ENCODE measurements at places on chromosomes 2 and 18. TPM values are rescaled to one million over a fixed set of nuclear protein-coding genes. Genes with fewer than 3 reads are reported as not detected.
A peak's percentile ranks its signal among the peaks of the same experiment; 100 is the strongest.

- DNase-seq: no peak
Measured at GRCh38 chr2:46769809-46770208, 145.8 kb downstream of the MCFD2 start.

GRCh38 chr18:32337821-32338220 is 132.9 kb downstream of the GAREM1 start:
- no peak for DNase-seq

- DNase-seq: no peak
Measured at GRCh38 chr18:55252901-55253300, 293.6 kb upstream of the CCDC68 start.

- DNase-seq: peak; percentile 58
Measured at GRCh38 chr2:111121028-111121827, 514 bp downstream of the BCL2L11 start.

DNA sequence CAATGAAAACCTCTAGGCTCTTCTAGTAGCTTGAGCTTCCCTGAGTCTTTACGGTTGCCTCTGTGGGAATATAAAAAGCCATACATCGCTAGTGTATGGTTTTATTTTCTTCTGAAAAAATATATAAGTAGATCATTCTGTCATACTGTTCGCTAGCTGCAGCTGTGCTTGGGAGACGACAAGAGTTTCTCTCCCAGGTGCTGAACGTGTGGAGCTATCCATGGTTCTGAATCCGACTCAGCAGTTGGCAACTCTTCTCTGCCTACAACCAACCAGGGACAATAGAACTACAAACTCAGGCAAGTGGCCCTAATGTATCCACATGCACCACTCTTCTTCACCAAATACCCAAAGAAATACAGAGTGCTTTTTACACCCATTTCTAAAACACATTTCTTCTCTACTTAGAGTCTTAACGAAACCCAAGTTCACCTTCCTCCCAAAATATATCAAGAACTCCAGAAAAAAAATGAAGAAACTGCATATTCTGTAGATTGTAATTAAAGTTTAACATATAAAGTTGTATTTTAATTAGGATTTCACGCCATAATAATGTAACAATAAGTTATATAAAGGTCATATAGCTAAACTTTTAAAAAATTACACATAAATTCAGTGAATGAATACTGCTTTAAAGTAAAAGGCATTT is 2.2 kb upstream of the KCNH7 start:
- peak; percentile 57 for DNase-seq

- DNase-seq: no peak
Measured at GRCh38 chr18:46411191-46411828, 245.7 kb downstream of the LOXHD1 start.

GRCh38 chr2:105766300-105766866 is 21.7 kb downstream of the NCK2 start:
- DNase-seq: no peak

Gene SS18
- total RNA-seq: 18.5 TPM

GRCh38 chr18:6004683-6005082 is 109.4 kb upstream of the TMEM200C start:
- DNase-seq: no peak

Gene SLC5A7
- not detected for total RNA-seq

DNA sequence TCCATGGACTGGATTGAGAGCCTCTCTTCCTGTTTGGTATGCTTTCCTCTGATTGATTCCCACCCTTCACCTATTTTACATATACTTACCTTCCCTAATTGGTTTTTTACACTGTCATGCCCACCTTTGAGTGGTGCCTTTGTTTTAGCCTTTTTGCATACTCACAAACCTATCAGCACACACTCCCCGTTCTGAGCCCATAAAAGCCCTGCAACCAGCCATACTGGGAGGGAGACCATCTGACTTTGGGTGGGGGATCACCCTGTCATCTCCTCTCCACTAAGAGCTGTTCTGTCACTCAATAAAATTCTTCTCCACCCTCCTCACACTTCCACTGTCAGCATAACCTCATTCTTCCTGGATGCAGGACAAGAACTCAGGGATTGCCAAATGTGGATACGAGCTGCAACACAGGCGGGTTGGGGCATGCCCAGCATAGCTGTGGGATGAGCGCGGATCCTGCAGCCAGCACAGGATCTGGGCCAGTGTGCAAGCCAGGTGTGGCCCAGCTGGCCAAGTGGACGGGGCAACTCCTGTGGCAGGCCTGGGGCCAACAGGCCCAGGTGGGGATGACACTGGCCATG is 9.4 kb upstream of the MOB1A start:
- DNase-seq: no peak

- no peak for DNase-seq
Measured at GRCh38 chr2:172974762-172975161, 100.9 kb upstream of the MAP3K20 start.

Gene PPP1R1C
- 1.6 TPM for total RNA-seq

- DNase-seq: no peak
Measured at GRCh38 chr2:172861656-172862476, 126.2 kb downstream of the RAPGEF4 start.

Gene TEKT4
- total RNA-seq: not detected

Gene EVA1A
- total RNA-seq: 29.4 TPM

Gene KANSL1L
- total RNA-seq: 23.2 TPM

Gene SP5
- 0.28 TPM for total RNA-seq

DNA sequence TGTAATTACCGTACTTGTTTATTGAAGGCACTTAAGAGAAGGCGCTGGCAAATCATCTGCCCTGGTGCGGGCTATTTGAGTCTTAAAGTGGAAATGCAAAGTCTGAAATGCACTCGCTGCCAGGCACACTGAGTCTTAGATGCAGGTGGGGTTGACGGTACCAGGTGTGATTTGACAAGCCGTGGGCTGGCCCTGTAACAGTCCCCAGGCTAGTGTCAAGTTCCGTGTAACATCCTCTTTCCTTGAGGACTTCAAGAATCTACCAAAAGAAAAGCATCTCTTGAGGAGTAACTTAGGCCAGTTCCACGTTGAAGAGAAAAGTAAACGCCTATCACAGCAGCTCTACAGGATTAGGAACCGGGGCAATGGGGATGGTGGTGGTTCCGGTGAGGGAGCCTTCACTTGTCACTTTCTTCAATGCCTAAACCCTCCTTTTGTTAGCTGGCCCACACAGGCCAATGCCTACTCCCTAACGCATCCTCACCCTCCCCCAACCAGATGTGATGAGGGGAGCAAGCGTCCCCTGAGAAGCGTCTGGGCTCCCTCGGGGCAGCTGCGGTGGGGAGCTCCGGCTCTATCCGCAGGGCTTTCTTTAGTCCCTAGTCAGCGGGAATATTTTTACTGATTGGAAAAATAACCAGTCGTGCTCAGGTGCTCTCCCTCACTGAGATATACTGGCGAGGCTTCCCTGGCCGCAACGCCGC is 1.5 kb upstream of the UGP2 start:
- no peak for DNase-seq

Gene RAB6D
- not detected for total RNA-seq

GRCh38 chr2:152465541-152465940 is 130.6 kb downstream of the FMNL2 start:
- DNase-seq: no peak

- DNase-seq: no peak
Measured at GRCh38 chr2:29855924-29856639, 65.3 kb downstream of the ALK start.

- DNase-seq: peak; percentile 27
Measured at GRCh38 chr2:14633061-14633460, 544 bp downstream of the LRATD1 start.

- no peak for DNase-seq
Measured at GRCh38 chr2:127174136-127174535, 46.0 kb downstream of the CYP27C1 start.

GRCh38 chr2:109379507-109379906 is 234.3 kb downstream of the SEPTIN10 start:
- DNase-seq: no peak

Measured in pancreas (tissue), 10 donors.